ENCODE measurements at places on chromosomes 11 and 22.

DNA sequence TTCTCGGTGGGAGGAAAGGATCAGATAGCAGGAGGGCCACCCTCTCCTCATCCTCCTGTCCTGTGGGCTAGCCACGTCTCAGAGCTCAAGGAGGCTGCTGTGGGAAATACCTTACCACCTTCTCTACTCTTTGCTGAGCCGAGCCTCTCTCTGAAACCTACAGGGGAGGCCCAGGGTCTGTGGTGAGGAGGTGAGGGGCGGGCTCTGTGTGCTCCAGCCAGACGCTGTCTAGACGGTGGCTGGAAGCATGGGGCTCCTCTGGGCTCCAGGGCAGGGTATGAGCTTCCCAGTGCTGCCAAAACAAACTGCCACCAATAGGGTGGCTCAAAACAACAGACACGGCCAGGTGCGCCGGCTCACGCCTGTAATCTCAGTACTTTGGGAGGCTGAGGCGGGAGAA is 5.5 kb upstream of the TMPRSS6 start:
- DNase-seq = no peak

DNA sequence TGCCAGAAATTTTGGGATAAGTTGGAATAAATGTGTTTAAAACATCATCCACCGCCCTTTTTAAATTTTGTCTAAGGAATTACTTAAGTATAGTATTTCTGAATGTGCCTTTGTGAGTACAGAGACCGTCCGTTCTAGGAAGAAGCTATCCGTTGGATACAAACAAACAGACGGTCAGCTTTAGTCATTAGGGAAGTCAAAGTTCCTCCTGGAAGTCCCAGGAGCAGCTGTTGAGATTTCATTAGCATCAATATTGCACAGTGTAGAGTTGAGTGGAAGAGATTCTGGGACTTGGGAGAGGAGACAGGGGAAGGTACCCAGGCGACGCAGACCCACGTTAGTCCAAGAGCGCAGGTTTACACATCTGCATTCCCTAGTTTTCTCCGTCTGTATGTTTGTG is 15.7 kb upstream of the ADSL start:
- no peak for DNase-seq

- DNase-seq = peak; percentile 89
These were observed 50.8 kb downstream of the FBLN1 start for GRCh38 chr22:45553351-45554039.

DNA sequence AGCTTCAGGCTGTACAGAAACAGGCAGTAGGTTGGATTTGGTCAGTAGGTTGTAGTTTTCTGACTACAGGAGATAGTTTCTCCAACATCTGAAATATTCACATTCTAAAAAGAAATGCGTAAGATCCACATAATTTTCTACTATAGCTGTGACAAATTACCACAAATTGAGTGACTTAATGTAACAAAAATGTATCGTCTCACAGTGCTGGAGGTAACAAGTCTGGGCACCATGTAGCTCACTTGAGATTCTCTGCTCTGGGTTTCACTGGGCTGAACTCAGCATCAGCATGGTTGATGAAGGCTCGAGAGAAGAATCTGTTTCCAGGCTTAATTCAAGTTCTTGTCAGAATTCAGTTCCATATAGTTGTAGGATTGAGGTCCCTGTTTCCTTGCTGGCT is 350.9 kb upstream of the CCDC179 start:
- DNase-seq = no peak

- no peak for DNase-seq
These were observed 15.3 kb upstream of the PICK1 start for GRCh38 chr22:38041760-38042487.

Data from right hindlimb (tissue), 1 donor.